ENCODE measurements at places on chromosomes 1 and 21.

DNA sequence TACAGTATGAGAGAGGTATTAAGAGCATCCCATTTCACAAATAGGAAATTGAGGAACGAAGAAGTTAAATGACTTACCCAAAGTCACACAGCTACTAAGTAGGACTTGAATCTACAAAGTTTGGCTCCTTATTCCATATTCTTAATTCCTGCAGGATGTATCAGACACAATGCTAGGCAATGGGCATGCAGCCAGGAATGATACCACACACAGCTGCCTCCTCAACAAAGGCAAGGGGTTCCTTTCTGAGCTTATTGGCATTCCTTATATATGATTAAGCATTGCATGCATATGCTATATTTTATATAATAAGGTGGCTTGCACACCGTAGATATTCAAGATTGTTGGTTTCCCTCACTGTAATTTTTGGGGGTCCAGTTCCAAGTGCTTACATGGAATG, 34.2 kb upstream of the JUN start:
- no peak for DNase-seq

GRCh38 chr1:154467434-154468102, 34.5 kb upstream of the TDRD10 start:
- no peak for DNase-seq

GRCh38 chr1:172134087-172134731, 286.3 kb upstream of the C1orf105 start:
- no peak for DNase-seq

GRCh38 chr1:234235434-234235881, 137.8 kb upstream of the COA6 start:
- DNase-seq, result no peak

- no peak for DNase-seq
Measured at GRCh38 chr1:228666686-228667623, 68.3 kb upstream of the RHOU start.

DNA sequence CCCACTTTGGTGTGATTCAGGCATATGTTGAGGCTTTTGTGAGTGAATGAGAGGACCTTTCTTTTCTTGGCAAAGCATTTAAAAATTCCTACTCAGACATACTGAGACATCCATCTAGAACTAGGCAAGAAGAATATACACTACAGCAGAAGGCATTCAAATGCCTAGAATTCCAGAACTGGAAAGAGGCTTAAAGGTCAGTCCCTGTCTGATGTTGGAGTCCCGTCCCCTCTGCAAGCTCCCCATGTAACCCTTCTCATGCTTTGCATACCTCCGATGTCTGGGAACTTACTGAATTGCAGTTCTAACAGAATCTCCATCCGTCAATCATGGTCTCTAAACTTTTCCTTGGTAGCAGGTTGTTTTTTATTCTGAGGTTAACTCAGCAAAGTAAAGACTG, 152.9 kb downstream of the ATP6V1G3 start:
- no peak for DNase-seq

- no peak for DNase-seq
Measured at GRCh38 chr21:39976800-39977199, 109.6 kb downstream of the PCP4 start.
